Left lung (tissue), 14 donors: ENCODE measurements at places on chromosomes 16 and 17.
A peak's percentile ranks its signal among the peaks of the same experiment; 100 is the strongest.

DNA sequence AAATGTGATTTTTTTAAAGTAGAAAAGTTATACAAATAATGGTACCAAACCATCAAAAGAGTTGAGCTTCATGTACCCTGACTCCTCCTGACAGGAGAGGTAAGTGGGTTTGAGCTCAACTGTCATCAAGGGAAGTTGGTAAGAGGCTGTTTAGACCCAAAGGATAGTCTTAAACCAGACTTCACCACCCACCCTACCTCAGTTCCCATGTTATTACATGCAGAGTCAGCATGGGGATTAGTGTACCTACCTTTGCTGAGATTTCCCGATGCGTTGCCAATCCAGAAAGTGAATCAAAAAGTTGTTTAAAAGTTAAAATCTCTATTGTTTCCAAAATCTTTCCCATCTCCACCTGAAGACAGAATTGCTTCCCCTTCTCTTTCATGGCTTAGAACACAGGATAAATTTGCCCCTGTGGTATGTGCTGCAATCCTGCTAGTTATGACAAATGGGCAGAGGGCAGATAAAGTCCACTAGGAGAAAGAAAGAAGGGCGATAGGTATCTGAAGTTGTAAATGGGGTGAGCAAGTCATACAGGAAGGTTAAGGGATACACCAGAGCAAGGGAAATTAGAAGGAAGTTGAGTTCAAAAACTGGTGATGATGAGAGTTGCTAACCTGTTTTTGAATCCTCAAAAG, 72.8 kb downstream of the NEUROD2 start:
- DNase-seq, result no peak

DNA sequence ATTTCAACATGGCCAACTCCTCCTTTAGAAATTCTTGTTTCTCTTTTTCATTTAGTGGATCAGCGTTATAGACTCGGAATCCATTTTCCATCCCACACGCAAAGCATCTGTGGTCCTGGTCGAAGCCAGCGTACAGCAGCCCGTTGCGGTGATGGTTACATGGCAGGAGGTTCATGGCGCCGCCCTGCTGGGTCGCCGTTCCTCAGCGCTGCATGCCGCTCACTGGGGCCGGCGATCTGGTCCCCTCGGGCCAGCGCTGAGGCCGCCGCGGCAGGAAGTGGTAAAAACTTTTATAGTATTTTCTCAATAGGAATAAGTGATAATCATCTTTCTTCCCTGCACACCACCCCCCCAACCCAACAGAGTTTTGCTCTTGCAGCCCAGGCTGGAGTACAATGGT, 29.9 kb upstream of the RHOT1 start:
- DNase-seq, result no peak

- DNase-seq, result no peak
These were observed 4.2 kb downstream of the MVD start for GRCh38 chr16:88658714-88659113.

- DNase-seq, result no peak
These were observed 21.3 kb downstream of the DNAH17 start for GRCh38 chr17:78555746-78556401.

- no peak for DNase-seq
These were observed 1.3 kb downstream of the SLX4 start for GRCh38 chr16:3609895-3610697.

- DNase-seq, result no peak
These were observed 2.3 kb downstream of the VTN start for GRCh38 chr17:28367641-28368305.

GRCh38 chr16:74723256-74723655, 22.6 kb upstream of the MLKL start:
- DNase-seq, result no peak

DNA sequence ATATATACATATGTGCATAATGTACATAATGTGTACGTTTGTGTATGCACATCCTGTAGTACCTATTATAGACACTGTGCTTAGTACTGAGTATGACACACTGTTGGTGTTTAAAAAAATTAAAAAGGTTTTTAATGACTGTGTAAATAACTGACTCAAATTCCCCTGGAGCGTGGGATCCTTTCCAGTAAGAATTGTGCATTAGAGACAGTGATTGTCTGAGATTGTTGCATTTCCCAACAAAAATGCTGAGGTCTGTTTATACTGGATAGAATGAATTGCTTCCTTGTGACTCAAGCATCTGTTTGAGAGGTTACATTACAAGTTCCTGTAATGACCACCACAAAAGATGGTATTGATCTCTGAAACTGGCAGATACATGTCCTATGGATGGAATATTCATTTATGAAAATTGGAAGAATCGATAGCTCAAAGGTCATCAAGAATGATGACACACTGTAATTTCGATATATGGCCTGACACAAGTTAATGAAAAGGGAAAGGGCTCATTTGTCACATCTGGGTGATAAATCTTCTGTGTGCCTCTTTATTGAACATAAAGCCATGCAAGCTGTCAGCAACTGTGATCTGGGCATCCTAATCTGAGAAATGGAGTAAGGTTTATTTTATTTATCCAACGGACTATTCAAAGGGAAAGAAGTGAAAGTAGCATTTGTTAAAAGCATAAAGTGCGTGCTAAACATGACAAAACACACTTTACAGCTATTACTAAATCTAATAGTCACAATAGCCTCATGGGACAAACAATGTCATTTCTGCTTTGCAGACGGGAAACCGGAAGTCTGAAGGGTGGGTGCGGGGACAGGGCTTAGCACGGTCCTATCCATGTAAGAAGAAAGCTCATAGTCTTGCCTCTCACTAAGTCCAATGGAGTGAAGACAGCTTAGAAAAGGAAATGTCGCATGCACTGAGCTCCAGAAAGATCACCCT, 228.8 kb downstream of the CDH11 start:
- DNase-seq, result no peak

- DNase-seq, result no peak
These were observed 24.4 kb upstream of the SEC14L1 start for GRCh38 chr17:77116371-77116860.

DNA sequence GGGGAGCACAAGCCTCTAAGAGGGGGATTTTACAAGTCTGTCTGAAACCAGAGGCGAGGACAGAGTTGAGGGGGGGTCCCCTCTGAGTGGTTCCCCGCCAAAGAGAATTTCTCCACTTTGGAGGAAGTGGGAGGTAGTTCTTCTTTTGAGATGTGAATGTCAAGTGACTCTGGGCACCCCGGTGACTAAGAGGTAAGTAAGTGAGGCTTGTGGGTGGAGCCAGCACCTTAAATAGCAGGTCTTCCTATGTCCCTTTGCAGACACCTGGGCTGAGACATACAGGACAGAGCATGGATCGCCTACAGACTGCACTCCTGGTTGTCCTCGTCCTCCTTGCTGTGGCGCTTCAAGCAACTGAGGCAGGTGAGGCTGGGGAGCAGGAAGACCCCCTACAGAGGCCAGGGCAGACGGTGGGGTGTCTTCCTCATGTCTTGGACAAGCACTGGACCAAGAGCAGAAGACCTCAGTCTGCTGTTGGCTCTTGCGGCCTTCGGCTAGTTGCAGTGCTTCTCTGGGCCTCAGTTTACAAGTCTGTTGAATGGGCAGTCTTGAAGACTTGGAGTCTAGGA, at the start of gene CCL22:
Gene CCL22 (plus strand): TSS at position 257 of the 569 bp plus-strand sequence. CDS start 34 bp downstream, at position 291.
- DNase-seq, result no peak

DNA sequence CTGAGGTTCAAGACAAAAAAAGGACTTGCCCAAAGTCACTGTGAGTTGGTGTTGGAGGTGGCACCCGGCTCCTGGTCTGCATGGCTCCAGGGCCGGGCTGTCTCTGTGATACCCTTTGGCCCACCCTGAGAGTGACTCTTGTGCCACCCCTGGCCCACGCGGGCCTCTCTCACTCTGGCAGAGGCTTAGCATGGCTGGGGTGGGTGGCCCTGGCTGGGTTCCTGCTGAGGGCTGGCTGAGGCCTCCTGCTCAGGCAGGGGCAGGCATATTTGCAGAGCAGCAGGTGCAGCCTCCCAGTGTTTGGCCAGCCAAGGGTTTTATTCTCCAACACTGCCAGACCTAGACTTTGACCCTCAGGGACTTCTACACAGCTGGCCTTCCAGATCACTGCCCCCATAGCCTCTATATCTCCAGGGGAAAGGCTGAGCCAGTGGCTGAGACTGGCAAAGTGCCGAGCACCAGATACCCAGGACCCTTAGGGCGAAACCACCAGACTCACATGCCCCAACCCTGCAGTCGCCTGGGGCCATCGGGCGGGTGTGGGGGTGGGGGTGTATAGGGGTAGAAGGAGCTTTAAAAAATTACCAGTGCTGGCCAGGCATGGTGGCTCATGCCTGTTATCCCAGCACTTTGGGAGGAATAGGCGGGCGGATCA, 21.5 kb upstream of the ADGRG1 start:
- peak; percentile 36 for DNase-seq

DNA sequence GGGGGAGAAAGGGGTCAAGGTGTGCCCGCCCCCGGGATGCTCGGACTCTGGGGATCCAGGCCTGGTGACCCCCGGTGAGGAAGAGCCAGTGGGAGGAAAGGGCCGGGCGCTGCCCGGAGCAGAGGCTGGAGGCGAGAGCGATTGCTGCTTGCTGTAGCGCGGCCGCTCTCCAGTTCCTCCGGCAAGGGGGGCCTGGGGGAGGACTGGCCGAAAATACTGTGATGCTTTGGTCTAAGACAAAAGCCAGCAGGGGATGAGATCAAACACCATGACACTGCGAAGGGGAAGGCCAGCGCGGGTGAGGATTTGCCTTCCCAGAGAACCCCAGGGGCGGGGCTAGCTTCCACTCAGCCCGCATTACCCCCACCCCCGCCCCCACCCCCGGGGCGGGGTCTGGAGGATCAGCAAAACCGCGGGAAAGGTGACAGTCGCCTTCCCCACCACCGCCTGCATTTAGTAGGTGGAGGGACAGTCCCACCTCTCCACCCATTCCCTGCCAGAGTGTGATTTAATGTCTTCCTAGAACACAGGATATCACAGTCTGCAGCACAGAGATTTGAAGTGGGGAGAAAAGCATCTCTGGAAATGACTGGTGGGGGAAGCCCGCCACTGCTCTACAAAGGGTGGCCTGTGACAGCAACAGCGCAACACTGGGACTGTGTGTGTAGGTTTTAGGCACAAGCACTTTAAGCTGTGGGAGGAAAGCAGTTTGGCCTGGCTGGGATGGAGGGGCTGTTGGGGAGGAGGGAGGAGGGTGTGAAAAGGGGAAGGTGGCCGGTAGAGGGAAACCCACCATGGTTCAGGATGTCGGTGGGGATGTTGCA, 25.7 kb downstream of the MRC2 start:
- DNase-seq, result peak; percentile 90

DNA sequence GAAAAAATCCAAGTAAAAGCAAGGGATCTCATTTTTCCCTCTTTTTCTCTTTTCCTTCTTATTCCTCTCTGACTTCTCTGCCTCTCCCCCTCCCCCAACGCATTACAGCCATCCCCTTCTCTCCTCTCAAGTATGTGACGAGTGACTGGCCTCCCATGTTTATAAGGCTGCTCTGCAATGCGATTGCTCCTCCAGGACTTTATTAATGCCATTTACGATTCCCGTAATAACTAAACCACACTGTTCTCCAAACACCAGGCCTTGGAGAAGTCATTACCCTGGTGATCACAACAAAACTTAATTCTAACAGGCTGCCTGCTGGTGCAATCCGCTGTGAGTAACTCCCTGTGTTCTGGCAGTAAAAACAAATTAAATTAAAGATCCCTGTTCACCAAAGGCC, 88.8 kb downstream of the HS3ST3B1 start:
- DNase-seq, result no peak

DNA sequence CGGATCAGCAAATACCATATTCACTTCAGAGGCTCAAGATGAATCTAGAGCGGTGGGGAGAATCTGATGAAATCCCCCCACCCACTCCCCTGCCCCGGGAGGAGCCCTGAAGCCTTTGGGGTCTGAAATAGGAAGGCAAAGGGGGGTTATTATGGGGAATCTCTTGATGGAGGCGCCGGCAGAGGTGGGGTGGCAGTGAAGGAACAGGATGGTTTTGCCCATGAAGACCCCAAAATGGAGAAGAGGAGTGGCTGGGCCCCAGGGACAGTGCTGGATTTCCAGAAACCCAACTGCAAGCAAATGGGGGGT, 637 bp downstream of the WNT3 start:
- no peak for DNase-seq

DNA sequence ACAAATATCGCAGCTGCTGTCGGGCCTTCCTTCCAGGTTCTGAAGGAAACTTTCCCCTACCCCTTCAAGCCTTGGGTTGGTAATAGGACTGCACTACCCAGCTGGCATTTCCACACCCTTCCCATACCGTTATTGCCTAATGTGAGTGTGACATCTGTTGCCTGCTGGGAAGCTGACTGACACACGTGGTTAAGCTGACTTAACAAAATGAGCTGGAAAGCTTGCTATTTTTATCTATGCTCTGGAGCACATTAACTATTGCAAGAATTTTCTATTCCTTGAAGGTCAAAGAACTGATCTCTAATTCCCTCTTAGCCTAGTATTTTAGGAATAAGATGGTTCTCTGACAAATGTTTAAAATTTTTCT, 79.5 kb downstream of the PMP22 start:
- DNase-seq, result peak; percentile 72

DNA sequence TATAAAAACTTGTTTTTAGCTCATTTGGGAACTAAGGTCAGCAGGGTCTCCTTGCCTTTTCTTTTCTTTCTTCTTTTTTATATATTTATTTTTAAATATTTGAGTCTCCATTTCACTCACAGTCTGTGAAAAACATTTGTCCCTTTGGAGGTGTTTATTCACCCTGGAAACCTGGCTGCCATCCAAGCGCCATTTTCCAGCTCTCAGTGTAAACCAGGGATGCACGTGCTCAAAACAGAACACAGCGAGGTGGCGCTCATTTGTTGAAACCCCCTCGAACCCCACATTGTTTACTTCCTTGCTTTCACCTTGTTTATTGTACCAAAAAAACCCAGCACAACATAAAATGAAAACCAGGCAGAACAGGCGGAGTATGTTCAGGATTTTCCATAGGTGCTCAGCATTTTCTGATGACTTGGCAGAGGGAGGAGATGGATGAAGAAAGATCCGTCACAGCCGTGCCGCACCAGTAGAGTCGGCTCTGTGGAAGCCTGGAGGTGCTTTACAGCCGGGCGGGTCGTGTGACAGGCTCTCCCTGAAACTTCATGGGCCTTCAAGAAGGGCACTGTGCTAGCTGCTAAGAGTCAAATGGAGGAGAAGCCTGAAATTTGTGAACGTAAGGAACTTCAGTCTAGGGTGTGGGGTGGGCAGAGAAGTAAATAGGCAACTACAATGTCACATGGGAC, 284.4 kb downstream of the FOXL1 start:
- DNase-seq, result no peak

DNA sequence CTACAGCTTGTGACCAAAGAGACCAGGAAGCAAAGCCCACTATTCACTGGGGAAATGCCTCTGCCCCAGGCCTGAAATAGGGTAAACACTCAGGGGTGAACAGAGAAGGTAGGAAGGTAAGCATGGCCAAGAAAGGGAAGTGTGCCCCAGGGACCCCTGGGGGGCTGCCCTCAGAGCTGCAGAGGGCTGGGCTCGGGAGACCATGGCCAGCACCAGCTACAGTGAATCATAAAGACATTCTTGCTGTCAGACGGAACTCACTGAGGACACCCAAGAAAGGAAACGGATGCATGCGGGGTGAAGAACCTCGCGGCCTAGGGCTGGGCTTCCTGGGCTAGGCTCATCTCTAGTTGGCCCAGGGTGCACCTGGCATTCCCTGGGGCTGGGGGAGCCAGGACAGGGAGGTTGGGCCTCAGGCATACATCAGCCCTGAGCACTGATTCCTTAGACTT, 9.6 kb downstream of the HIC1 start:
- no peak for DNase-seq
